ENCODE measurements at places on chromosomes 3 and 15. TPM values are rescaled to one million over a fixed set of nuclear protein-coding genes. Genes with fewer than 3 reads are reported as not detected.

GRCh38 chr3:156644958-156645357, 29.4 kb upstream of the TIPARP start:
- no peak for DNase-seq

GRCh38 chr3:66338927-66339326, 118.1 kb downstream of the SLC25A26 start:
- DNase-seq: no peak

DNA sequence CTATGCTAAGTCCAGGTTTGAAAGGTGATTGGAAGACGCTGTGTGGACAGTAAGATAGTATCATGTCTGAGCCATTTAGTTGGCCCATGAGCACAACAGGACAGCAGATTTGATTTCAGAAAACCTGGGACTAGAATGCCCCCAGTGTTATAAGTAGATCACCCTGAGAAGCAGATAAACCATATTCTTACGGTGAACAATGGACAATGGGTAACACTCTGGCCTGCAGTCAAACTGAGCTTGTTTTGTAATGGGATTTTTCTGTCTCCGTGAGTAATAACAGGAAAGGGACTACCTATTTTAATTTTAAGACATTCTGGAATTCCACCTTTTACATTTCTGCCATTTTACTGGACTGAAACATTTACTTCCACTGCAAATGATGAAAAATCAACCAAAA, 71.5 kb downstream of the LDHAL6B start:
- DNase-seq: no peak

DNA sequence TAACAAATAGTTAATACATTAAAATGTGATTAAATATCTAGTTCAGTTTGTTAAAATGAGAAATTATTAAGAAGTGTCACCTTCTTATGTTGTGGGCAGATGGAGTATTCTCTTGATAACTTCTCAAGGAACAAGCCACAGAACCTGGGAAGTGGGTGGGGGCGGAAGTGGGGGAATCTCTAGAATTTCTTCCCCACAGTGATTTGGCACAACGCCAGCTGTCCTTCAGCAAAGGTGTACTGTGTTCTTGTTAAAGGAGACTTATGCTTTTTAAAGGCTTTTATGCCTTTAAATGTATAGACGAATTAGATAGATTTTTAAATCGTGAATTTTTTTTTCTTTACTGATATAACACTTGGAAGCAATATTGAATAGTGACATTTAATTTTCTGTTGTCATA, 42.4 kb downstream of the SEC22A start:
- no peak for DNase-seq

GRCh38 chr3:143755978-143756377, 92.3 kb downstream of the SLC9A9 start:
- no peak for DNase-seq

DNA sequence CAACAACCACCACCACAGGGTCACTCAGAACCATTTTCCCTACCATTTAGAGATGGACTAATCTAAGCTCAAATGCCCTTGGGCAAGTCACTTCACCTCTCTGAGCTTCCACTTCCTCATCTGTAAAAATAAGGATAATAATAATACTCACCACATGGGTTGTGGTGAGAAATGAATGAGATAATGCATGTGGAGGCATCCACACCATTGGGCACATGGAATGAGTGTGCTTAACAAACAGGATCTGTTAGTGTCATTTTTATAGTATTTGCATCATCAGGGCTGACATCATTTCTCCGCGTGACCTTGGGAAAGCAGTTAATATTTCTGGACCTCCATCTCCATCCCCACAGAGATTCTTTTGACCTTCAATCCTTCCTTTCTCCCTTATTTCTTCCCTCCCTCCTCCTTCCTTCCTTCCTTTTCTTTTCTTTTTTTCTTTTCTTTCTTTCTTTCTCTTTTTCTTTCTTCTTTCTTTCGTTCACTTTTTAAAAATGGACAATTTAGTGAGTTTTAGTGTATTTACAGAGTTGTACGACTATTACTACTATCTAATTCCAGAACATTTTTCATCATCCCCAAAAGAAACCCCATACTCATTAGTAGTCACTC, 7.7 kb upstream of the RFT1 start:
- no peak for DNase-seq

GRCh38 chr3:62718011-62718410, 157.2 kb downstream of the CADPS start:
- DNase-seq: no peak

DNA sequence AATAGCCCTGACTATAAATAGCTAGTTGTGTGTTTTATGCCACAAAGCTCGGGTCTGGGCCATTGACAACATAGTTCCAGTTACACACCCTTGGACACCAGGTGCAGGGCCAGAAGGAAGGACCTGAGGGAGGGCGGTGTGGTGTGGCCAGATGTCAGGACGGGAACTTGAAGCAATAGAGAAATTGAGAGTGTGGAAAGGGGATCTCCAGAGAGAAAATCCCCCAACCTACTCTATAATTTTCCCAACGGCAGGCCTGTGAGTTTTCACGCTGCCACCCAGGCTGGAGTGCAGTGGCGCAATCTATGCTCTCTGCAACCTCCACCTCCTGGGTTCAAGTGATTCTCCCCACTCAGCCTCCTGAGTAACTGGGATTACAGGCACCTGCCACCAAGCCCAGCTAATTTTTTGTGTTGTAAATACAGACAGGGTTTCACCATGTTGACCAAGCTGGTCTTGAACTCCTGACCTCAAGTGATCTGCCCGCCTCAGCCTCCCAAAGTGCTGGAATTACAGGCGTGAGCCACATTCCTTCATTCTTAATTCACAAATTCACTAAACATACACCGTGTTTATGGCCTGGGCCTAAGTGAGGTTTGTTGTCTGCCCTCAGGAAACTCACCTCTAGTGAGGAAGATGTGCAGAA, 70.8 kb upstream of the KLF13 start:
- DNase-seq: no peak

GRCh38 chr15:85564686-85565085, 184.3 kb downstream of the AKAP13 start:
- no peak for DNase-seq

DNA sequence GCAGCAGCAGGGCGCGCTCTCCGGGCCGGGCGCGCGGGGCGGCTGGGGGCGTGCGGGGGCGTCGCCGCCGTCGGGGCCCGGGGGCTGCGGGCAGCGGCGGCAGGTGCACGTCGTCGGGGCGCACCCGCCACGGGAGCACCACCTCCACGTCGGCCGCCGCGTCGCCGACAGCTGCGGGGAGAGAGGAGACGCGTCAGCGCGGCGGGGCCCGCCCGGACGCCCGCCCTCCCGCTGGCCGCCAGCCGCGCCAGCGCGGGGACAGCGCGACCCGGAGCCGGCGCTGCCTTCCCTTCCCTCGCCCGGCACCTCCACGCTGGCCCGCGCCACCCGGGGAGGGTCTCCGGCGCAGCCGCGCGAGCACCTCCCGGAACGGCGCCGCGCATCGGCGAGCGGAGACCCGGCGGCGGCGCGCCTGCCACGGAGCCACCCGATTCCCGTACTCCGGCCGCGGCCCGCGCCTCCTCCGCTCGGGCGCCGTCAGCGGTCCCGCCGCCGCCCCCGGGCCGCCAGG, 481 bp downstream of the ADAMTS17 start:
- DNase-seq: no peak

GRCh38 chr3:61807865-61808276, 246.5 kb downstream of the PTPRG start:
- DNase-seq: no peak

DNA sequence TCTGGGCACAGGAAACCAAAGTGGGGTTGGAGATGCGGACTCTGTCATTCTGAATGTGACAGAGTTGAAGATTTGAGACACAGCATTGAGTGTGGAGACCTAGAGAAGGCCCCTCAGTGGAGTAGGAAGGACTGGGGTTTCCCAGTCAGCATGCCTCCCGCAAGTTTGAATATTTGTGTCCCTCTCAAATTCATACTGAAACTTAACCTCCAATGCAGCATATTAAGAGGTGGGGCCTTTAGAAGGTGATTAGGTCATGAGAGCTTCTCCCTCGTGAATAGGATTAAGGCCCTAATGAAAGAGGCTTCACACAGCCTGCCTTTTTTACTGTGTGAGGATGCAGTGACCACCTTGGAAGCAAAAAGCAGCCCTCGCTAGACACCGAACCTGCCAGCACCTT, 8.0 kb downstream of the HDDC3 start:
- no peak for DNase-seq

DNA sequence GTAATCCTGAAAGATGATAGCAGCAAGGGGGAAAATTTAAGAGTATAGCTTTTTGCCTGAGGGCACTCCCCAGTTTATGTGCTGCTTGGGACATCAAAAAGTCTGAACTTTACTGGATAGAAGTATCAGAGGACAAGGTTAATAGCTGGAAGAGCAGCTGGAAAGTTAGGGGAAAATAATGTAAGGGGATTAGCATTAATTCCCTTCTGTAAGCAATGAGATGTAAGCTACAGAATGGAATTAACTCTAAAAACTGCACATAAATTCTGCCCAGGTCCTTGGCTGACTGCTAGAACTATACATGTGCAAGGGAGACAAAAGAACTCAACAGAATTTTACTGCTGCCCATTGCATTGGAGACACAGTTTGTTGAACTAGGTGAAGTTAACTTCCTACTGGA, 55.6 kb downstream of the ATP11B start:
- no peak for DNase-seq

DNA sequence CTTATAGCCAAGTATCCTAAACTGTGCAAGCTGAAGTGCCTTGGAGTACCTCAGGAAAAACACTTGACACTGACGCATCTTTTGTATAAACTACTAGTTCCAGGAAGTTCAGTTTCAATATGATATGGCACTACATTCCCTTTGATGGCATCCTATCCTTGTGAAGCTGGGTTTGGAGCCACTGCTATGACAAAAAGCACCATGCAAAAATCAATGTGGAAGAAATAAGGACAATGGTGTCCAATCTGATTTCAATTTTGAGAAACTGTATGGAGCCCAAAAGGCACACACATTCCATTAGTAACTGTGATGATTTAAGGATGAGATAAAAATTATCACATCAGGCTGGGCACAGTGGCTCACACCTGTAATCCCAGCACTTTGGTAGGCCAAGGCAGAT, 5.6 kb downstream of the RPS27L start:
- no peak for DNase-seq

GRCh38 chr15:52681441-52681840, 2.3 kb upstream of the ATOSA start:
- no peak for DNase-seq

- DNase-seq: no peak
Measured at GRCh38 chr3:65950340-65951326, 88.1 kb downstream of the MAGI1 start.

DNA sequence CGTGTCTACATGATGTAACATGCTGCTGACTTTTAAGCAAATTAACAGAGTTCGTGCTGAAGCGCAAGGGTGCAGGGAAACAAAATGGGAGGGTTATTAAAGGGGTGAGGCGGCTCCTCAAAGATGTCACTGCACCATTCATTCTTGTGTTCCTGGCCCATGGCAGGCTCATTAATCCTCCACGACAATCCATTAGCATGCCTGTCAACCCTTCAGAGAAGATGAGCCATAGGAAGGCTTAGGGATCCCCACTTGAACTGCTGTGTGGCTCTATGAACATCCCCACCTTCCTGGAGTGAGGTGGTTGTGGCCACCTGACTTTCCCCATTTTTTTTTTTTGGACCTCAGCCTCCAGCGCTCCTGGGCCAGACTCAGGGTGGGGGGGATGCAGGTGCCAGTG, 45.8 kb downstream of the IGF1R start:
- no peak for DNase-seq

DNA sequence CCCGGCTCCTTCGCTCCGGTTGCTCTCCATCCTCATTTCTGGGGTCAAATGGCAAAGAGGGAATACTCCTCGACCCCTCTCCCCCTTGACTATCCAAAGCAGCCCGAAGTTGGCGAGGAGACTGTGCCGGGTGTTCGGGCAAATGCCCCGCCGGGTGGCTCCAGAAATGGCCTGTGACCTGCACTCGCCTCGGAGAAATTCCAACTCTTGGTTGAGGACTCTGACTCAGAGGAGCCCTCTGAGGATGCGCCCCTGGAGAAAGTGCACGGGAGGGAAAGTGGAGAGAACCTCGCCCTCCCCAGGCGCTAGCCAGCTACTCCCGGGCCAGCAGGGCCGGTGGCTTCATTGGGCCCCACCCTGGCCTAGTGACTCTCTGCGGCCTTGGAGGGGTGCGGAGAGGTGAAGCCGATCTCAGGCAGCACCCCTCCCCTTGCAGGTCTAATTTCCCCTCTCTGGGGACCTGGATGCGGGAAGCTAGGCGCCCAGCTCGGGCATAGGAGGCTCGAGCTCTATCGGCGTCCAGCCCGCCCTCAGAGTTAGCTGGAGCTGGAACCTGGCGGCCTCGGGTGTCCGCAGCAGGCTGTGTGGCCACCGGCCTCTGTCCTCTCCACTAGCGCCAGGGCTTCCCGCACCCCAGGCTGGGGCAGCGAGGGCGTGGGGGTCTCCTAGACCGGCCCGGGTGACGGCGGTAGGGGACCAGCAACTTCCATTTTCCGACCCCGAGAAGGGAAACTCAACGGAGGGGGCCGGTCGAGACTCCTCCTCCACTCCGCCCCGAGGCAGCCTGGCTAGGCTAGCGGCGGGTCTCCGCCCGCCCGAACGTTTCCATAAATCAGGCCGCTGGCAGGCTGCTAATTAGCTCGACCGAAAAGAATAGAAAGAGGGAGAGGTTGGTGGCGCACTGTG, 29.4 kb downstream of the NR2F2 start:
- peak; percentile 42 for DNase-seq

DNA sequence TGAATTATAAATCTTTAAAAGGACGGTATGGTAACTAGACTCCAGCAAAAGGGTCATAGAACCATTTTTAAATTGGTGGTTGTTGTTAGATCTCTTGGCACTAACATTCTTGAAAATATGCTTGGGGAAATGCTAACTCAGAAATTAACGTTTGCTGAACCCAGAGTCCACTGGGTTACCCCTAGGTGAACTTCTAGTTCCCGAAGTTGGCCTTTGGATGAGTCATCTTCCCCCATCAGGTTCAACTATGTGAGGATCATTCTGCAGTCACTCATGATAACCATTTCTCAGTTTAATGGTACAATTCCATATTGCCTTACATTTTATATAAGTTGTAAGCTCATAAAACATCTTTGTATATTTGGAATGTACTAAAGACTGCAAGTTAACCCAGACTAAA, 204.7 kb downstream of the THSD4 start:
- DNase-seq: no peak

The REC114 gene
- not detected for total RNA-seq

The P3H2 gene
- total RNA-seq: 8.8 TPM

The DUOX1 gene
- 3.7 TPM for total RNA-seq

The MYL3 gene
- total RNA-seq: 7.6 TPM

The AP3B2 gene
- 14.2 TPM for total RNA-seq

The RTP1 gene
- total RNA-seq: not detected

The HAPLN3 gene
- 27.3 TPM for total RNA-seq

The SH2D7 gene
- not detected for total RNA-seq

The UBXN7 gene
- total RNA-seq: 25.2 TPM

The CCDC12 gene
- 55.3 TPM for total RNA-seq

All from tibial nerve (tissue), 4 donors.